Activated B cell treated with CpG ODN at 0.5 μM for 24 hours (primary cell): ENCODE measurements at places on chromosomes 7 and 10.

- no peak overlapping the region for H3K27ac ChIP-seq
- H3K36me3 ChIP-seq: no peaks in the 10 kb centered on the region
- peaks cover 3% of the 10 kb centered on the region for H3K4me1 ChIP-seq
- H3K4me3 ChIP-seq: no peak overlapping the region
- peaks cover 27% of the 10 kb centered on the region for H3K27me3 ChIP-seq
Observed at GRCh38 chr7:188174-188573, 4.2 kb upstream of the FAM20C start.

DNA sequence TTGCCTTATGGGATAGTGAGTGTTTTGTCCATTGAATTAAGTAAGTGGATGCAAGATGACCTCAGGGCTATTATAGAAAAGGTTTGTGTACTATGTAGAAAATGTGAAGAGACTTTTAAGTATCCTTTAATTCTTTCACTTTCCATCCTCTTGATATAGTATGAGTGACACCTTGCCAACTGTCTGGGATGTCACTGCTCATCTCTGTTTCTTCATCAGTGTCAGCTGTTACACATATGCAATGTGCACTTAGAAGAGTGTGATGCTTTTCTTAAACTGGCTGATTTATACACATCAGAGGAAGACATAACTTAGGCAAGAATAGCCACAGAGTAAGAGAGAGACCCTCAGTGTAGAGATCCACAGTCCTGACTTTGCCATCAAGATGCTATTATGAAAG lies 8.7 kb upstream of the ACTA2 start:
- H3K27me3 ChIP-seq: no peaks in the 10 kb centered on the region
- no peak for DNase-seq
- H3K27ac ChIP-seq: no peak overlapping the region
- H3K36me3 ChIP-seq: no peaks in the 10 kb centered on the region

DNA sequence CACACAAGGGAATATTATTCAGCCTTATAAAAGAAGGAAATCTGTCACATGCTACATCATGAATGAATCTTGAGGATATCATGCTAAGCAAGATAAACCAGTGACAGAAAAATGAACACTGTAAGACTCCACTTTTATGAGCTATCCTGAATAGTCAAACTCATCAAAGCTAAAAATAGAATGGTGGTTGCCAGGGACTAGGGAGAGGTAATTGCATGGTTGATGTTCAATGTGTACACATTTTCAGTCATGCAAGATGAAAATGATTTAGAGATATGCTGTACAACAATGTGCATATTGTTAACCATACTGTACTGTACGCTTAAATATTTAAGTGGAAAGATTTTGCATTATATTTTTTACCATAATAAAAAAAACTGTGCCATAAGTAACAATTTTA lies 1349.1 kb downstream of the XPNPEP1 start:
- no peak for DNase-seq
- no peak overlapping the region for H3K4me3 ChIP-seq
- H3K27me3 ChIP-seq: no peaks in the 10 kb centered on the region
- no peaks in the 10 kb centered on the region for H3K36me3 ChIP-seq

DNA sequence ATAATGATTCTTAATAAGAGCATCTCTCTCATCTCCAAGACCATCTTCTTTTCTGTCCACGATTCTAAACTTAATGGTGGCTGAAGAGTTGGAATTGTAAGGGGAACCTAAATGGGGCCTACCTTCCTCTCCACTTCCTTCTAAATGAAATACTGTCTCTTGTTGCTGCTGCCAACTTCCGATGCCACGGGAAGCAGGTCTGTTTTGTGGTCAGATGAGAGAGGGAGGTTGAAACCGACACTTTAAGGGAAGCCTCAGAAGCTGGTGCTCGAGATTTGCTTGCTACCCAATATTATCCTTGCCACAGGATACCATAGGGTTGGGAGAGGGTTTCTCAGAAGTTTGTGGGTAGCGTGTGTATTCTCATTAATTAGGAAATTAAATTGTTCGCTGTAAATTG lies 464.1 kb downstream of the SUGCT start:
- no peaks in the 10 kb centered on the region for H3K36me3 ChIP-seq
- H3K27ac ChIP-seq: no peak overlapping the region
- H3K4me1 ChIP-seq: peaks cover 3% of the 10 kb centered on the region

- peaks cover 12% of the 10 kb centered on the region for H3K27me3 ChIP-seq
- H3K27ac ChIP-seq: no peak overlapping the region
- no peaks in the 10 kb centered on the region for H3K4me1 ChIP-seq
Observed at GRCh38 chr10:128324058-128324827, 198.0 kb upstream of the MKI67 start.

DNA sequence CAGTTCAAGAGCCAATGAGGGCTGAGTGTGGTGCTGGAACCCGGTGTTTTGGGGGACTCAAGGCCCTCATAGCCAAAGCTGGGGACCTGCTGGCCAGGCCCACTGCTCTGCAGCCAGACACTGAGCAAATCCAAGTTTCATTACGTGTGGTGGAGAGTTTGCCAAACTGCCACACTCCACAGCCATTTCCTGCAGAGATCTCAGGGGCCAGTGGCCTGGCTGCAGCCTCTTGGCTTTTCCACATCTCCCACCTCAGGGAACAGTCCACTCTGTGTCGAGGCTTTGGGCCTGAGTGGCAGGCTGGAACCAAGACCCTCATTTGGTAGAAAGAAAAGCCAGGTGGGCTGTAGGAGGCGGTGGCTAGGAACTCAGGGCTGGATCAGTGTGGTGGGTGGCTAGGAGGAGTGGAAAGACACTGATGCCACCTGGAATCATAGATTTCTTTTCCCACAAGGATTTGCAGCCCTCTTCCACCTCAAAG lies 3.2 kb downstream of the HOXA11 start:
- no peaks in the 10 kb centered on the region for H3K36me3 ChIP-seq
- H3K4me1 ChIP-seq: peaks cover 29% of the 10 kb centered on the region

DNA sequence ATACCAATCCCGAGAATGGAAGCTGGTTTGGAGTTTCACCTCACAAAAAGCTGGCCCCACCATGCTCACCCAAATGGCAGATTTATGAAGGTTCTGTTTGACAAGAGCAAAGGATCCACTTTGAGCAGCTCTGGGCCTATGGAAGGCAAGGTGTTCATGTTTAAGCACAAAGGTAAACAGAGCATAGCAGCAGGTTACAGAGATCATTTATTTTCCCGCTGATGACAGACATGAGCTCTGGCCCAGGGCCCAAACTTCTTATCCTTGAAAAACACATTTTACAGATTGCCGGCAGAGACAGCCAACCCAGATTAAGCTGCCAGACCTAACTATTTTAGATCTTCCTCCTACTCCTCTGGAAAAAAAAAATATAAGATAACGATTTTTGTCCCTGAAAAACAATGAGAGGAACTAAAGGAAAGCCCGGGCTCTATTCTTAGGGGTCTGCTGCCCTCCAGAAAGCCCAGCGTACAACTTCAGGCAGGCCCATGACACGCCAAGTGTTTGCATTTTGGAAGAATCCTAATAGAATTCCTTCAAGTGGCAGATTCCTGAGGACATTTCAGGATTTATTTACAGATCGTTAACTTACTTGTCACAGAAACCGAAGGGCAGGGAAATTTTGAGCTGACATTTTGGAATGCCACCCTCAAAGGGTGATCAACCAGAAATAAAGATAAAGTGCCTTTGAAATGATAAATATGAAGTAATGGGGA lies 40.0 kb downstream of the SYPL1 start:
- peaks cover 100% of the 10 kb centered on the region for H3K4me1 ChIP-seq
- H3K4me3 ChIP-seq: peak overlapping the region; percentile 73
- peak overlapping the region; percentile 98 for H3K27ac ChIP-seq
- DNase-seq: no peak

- no peak for DNase-seq
- H3K4me1 ChIP-seq: no peaks in the 10 kb centered on the region
- no peak overlapping the region for H3K4me3 ChIP-seq
Observed at GRCh38 chr7:94277236-94277635, 117.5 kb upstream of the COL1A2 start.

GRCh38 chr10:102195296-102195870 lies 30.7 kb upstream of the ELOVL3 start:
- no peak overlapping the region for H3K4me3 ChIP-seq
- H3K27me3 ChIP-seq: peaks cover 3% of the 10 kb centered on the region
- no peak for DNase-seq
- H3K36me3 ChIP-seq: no peaks in the 10 kb centered on the region

- no peaks in the 10 kb centered on the region for H3K36me3 ChIP-seq
- no peaks in the 10 kb centered on the region for H3K27me3 ChIP-seq
- no peak overlapping the region for H3K27ac ChIP-seq
- DNase-seq: no peak
Observed at GRCh38 chr7:130369110-130369711, 11.1 kb upstream of the CPA1 start.

DNA sequence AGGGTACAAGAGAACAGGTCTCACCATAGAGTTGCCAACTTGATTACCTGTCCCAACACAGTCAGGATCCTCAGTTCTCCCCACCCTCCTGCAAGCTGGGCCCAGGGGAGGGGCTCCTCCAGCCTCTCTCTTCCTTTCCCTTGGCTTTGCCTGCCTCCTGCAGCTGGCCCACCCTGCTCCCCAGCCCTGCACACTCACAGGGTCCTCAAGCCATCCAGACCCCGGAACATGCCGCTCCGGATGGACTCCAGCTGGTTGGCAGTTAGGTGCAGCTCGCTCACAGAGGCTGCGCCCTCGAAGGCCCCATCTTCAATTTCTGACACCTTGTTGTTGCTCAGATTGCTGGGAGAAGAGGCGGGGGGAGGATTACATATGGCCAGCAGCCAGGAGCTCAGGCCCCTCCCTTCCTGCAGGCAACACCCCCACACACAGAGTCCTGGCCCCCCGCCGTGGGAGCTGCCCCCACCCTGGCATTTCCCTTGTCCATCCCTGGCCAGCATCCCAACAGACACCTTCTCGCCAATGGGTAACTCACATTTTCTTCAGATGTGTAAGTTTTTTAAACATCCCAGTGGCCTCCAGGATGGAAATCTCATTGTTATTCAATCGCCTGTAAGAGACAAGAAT lies 139.2 kb downstream of the SLIT1 start:
- no peak for DNase-seq
- H3K27me3 ChIP-seq: peaks cover 1% of the 10 kb centered on the region
- H3K4me1 ChIP-seq: peaks cover 8% of the 10 kb centered on the region
- H3K36me3 ChIP-seq: no peaks in the 10 kb centered on the region
- H3K27ac ChIP-seq: no peak overlapping the region

GRCh38 chr10:133158756-133159610 lies 1.0 kb upstream of the KNDC1 start:
- no peak overlapping the region for H3K27ac ChIP-seq
- peaks cover 4% of the 10 kb centered on the region for H3K4me1 ChIP-seq
- no peak for DNase-seq
- no peaks in the 10 kb centered on the region for H3K36me3 ChIP-seq
- peaks cover 17% of the 10 kb centered on the region for H3K27me3 ChIP-seq

GRCh38 chr10:130782467-130782866 lies 529.1 kb downstream of the TCERG1L start:
- no peak overlapping the region for H3K4me3 ChIP-seq
- no peaks in the 10 kb centered on the region for H3K36me3 ChIP-seq
- no peaks in the 10 kb centered on the region for H3K4me1 ChIP-seq
- H3K27ac ChIP-seq: no peak overlapping the region
- DNase-seq: no peak
- H3K27me3 ChIP-seq: no peaks in the 10 kb centered on the region

GRCh38 chr10:77193001-77193400 lies 444.6 kb downstream of the KCNMA1 start:
- no peaks in the 10 kb centered on the region for H3K36me3 ChIP-seq
- no peak overlapping the region for H3K27ac ChIP-seq
- H3K27me3 ChIP-seq: peaks cover 12% of the 10 kb centered on the region
- no peak overlapping the region for H3K4me3 ChIP-seq
- H3K4me1 ChIP-seq: no peaks in the 10 kb centered on the region

GRCh38 chr10:99938563-99938962 lies 71.2 kb downstream of the DNMBP start:
- no peaks in the 10 kb centered on the region for H3K27me3 ChIP-seq
- no peak overlapping the region for H3K4me3 ChIP-seq
- DNase-seq: no peak
- H3K4me1 ChIP-seq: peaks cover 15% of the 10 kb centered on the region
- H3K36me3 ChIP-seq: peaks cover 13% of the 10 kb centered on the region

DNA sequence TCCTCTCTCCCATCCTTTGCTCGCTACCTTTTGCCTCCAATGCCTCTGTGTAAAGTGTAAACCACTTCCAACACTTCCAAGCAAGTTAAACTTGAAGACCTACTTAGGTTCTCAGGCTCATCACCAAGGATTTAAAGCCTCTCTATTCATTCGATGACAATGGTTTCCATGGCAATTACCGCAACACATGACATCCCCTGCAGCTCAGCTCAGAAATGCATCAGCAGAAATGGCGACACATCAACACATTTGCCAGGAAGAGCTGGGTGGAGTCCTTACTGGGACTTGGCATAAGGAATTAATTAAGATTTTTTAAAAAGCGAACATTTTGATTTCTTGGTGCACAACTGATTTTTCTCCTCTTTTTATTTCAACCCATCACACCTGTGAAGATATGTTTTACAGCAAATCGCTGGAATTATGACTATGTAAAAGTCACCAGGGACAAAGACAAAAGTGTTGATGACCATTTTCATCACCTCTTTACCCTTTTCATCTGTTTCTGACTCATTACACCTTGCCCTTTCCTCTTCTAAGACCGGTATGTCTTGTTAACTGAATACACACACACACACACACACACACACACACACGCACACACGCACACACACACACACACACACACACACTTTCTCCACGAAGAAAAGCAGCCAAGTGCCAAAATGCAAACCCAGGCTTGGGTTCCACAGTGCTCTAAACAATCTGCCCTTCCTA lies 453.4 kb upstream of the CELF2 start:
- no peaks in the 10 kb centered on the region for H3K4me1 ChIP-seq
- no peaks in the 10 kb centered on the region for H3K36me3 ChIP-seq
- no peak for DNase-seq
- H3K27ac ChIP-seq: no peak overlapping the region
- H3K4me3 ChIP-seq: no peak overlapping the region
- peaks cover 4% of the 10 kb centered on the region for H3K27me3 ChIP-seq

DNA sequence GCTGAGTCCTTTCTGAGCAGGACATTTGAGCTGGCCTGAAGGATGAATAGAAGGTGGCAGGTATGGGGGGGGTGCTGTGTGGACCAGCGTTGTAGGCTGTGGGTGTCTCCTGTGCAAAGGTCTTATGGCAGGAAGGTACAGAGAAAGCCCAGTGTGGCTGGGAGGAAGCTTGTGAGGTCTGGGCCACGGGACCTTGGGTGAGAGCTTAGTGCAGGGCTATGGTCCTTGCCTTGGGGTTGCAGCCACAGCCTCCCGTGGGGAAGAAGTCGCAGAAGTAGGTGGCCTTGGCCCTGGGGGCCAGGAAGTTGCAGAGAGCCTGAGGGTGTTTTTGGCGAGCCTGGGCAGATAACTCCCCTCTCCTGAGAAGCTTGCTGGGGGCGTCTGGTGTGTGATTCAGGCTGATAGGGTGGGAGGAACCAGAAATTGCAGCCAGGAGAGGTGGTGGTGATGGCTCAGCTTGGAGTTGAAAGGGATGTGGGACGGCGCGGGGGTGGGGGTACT lies 172.0 kb upstream of the TNRC18 start:
- H3K4me3 ChIP-seq: peak overlapping the region; percentile 73
- no peak overlapping the region for H3K27ac ChIP-seq
- no peaks in the 10 kb centered on the region for H3K36me3 ChIP-seq

DNA sequence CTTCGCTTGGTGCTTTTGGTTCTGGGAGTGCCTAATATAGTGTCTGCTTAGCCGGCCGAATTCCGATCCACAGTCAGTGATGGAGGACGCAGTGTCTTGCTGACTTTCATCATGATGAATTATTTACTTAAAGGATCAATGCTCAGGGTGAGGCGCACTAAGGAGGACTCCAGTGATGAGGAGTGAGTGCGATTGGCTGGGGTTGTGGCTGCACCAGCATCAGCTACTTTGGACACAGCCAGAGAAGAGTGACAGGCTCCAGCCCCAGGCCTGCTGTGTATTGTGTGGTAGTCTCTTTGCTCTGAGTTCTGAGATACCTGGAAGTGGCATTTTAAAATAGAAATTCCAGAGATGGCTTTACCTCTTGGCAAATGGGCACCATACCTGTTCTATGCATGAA lies 73.3 kb upstream of the ANLN start:
- DNase-seq: no peak
- H3K36me3 ChIP-seq: no peaks in the 10 kb centered on the region
- H3K4me3 ChIP-seq: no peak overlapping the region
- peaks cover 2% of the 10 kb centered on the region for H3K4me1 ChIP-seq
